NB4 (cell line): ENCODE measurements at places on chromosomes 12 and 14.

- DNase-seq = no peak
These were observed 141.9 kb downstream of the ANO6 start for GRCh38 chr12:45357539-45358417.

- no peak for DNase-seq
These were observed 17.5 kb upstream of the GXYLT1 start for GRCh38 chr12:42162193-42162592.

GRCh38 chr14:103033681-103034096 is 23.7 kb downstream of the CDC42BPB start:
- DNase-seq = no peak

DNA sequence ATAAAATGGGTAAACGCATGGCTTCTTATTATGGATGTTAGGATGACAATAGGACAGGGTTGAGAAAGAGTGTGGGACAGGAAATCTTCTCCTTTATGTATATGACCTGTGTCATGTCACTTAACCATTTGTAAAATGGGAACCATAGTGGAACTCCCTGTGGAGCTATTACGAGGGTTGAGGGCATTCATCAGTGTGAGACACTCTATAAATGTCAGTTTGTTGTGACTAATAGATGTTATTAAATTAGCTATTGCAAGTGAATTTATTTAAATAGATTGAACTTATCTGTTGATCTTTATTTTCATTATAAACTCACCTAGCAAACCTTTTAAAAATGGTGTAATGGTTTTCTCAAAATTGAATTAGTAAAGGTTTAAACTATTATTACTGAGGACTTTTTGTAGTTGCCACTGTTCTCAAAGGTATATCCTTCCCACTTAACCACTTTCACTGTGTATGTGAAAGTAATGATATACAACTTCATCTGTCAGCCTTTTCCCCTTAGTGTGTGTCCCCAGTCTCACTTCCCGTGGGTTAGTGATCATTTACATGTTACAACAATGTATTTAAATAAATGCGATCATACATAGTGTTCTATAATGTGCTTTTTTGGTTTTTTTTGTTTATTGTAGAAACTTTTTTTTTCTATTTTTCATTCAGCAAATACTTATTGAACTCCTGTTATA is 17.1 kb downstream of the HELB start:
- peak; percentile 51 for DNase-seq

- no peak for DNase-seq
These were observed 266.3 kb downstream of the APAF1 start for GRCh38 chr12:98911396-98911795.

GRCh38 chr12:56151672-56152131 is 685 bp upstream of the MYL6B start:
- no peak for DNase-seq
